ENCODE measurements at places on chromosomes 13 and 19.
A peak's percentile ranks its signal among the peaks of the same experiment; 100 is the strongest.

DNA sequence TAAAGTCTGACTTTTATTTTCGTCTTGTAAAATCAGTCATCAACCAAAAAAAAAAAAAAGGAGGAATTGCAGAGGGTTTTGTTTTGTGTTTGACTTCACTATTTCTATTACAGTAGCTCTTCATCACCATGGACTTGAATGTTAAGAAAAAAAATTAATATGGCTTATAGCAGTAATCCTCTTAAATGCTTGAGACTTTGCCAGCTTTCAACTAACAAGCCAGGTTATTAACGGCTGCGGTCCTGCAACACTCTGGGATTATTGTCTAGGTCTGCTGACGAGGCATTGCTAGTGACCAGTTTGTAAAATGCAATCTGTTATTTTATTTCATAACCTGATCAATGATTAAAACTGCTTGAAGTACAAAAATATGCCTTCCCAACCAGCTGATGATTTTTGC, 647.2 kb upstream of the KLHL1 start:
- DNase-seq: no peak

GRCh38 chr19:6677883-6678689, 8.1 kb upstream of the TNFSF14 start:
- no peak for DNase-seq

- DNase-seq: no peak
Observed at GRCh38 chr19:16328824-16329482, 4.3 kb downstream of the KLF2 start.

DNA sequence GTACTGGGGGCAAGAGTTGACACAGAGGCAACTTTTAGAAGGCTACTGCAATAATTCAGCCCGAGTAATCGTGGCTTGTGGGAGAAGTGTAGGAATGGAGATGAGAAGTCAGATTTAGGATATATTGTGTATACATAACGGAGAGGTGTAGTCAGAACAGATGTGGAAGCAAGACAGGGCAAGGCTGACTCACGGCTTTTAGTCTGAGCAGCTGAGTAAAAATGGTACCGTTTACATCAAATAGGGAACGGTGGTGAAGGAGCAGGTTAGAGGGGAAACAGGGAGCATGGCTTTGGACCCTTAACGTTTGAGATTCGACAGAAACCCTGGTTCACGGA, 796 bp upstream of the LSM14A start:
- DNase-seq: peak; percentile 63

- no peak for DNase-seq
Observed at GRCh38 chr19:31803835-31804446, 454.7 kb upstream of the TSHZ3 start.

DNA sequence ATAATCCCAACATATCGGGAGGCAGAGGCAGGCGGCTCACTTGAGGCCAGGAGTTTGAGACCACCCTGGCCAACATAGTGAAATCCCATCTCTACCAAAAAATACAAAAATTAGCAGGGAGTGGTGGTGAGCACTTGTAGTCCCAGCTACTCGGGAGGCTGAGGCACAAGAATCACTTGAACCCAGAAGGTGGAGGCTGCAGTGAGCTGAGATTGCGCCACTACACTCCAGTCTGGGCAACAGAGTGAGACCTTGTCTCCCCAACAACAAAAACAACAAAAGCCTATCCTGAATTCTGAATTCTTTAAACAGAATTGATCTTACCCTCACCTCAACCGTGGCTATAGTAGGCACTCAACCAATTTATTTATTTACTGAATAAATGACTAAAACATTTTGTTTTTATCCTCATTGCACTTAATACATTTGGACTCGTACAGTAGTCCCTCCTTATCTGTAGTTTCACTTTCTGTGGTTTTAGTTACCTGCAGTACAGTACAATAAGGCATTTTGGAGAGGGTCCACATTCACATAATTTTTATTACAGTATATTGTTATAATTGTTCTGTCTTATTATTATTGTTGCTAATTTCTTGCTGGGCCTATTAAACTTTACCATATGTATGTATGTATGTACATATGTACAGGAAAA, 98.8 kb downstream of the TBC1D4 start:
- DNase-seq: no peak

DNA sequence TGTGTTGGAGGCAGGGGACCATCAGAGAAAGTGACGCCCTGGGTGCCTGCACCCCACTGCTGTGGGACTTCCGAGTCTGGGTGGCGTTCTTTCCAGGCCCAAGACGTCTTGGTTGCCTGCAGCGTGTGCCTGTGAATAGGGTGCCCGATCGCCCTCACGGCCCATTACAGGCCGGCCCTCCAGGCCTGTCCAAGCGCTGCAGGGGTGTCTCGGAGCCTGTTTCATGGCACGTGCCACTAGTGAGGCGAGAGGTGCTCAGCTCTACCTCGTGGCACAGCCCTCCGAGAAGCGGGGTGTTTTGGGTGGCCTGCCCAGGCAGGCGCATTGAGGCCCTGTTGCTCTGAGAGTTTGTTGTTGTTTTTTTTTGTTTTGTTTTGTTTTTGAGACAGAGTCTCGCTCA, 30.1 kb downstream of the DOT1L start:
- DNase-seq: no peak
